ENCODE measurements at places on chromosomes 5 and 9.

DNA sequence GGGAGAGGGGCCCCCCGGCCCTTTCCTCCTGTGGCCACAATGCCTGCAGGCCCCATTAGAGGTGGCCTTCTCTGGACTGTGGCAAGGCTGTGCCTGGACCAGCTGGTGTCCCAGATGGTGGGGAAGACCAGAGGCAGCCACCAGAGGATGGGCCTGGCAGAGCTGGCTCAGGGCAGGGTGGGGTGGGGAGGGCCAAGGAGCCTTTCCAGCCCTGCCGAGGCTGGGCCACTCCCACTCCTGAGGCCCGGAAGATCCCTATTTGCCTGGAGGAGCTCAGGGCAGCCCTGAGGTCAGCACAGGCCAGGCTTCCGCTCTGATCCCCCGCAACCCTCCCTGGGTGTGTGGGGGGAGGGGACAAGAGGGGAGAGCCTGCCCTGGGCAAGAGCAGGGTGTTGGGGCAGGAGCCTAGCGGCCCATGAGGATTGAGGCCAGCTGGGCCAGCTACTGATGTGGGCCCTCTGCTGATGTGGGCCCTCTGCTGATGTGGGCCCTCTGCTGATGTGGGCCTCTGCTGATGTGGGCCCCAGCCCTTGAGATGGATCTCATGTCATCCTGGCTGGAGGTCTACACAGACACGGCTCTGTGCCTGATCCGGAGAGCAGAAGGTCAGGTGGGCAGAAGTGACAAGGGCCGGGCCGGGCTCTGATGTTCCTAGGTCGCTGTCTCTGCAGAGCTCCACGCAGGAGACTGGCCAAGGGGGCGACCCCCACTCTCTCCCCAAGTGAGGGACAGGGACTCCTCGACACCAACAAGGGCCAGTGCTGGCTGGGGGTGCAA is 6.0 kb downstream of the MRPS2 start:
- no peak for DNase-seq

- no peak for DNase-seq
These were observed at the start of gene NME5 for GRCh38 chr5:138138949-138139780. TSS of gene NME5 (minus strand) at chr5:138139428. CDS start at chr5:138138780, 648 bp downstream.

GRCh38 chr5:180299526-180299925 is 7.6 kb upstream of the MAPK9 start:
- DNase-seq, result no peak

DNA sequence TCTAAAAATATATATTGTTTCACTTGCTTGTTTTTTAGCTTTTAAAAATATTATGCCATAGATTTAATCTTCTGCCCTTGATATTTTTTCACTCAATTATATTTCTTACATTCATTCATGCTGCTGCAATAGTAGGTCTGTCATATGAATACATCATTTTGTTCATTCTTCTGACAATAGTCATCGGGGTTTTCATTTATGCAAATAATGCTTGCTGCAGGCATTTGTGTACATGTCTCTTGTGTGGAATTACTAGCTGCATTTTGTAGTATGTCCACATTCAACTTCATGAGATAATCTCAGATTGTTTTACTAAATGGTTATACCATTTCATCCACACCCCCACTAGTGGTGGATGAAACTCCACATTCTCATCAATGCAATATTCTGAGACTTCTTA is 5.3 kb upstream of the PLPP1 start:
- no peak for DNase-seq

GRCh38 chr5:108672639-108673038 is 75.1 kb upstream of the FER start:
- DNase-seq, result no peak

DNA sequence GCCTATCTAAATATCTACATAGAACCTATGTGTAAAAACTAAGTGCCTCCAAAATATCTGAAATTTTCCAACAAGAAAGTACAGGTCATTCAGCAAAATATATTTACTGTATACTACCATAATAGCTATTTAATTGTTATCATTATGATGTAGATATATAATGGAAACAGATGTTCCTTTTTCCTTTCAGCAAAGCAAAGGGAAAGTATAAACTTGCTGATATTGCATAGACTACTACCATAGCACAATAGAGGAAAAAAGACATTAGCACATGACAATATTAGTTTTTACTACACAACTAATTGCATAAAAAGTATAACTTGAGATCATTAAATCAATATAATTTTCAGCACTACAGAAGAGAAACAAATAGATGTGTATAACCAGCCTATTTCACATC is 14.9 kb downstream of the NR2F1-AS1 start:
- no peak for DNase-seq

DNA sequence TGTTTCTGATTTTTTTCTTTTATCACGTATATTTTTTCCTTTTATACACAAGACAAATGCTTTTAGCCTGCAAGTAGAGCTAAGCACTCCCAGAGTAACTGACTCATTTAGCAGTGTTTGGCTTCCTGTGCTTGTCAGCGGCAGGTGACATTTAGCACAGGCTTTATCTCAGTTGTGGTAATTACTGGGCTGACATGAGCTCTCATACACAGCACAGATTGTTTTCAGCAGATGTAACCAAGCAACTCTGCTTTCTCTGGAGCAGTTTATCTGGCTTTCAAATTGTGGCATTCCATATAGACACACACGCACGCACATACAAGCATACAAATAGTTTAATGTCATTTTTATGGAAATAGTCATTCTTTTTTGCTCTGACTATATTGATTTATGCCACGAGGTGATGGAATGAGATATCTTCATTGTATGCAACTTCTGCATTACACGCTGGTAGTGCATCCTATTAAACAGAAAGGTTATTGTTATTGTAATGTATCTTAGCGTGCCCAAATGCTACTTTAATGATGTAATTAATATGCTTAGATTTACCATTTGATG is 379.0 kb upstream of the GRAMD2B start:
- DNase-seq, result no peak

Measured in CD4-positive, alpha-beta T cell treated with Interleukin-6 at 100 ng/mL for 8 hours (primary cell).